Stimulated activated CD4-positive, alpha-beta T cell treated with anti-CD3 and anti-CD28 coated beads, Interleukin-1b, Interleukin-23, amount 100 ng/mL, for 4 hours (primary cell): ENCODE measurements at places on chromosomes 7 and 10.

- no peak for DNase-seq
These were observed 26.4 kb upstream of the KLF6 start for GRCh38 chr10:3811291-3811870.

- peak; percentile 56 for DNase-seq
These were observed 20.3 kb upstream of the GIMAP2 start for GRCh38 chr7:150665089-150665748.

GRCh38 chr7:63067897-63068585 lies 930.6 kb upstream of the ZNF722 start:
- no peak for DNase-seq

GRCh38 chr10:130044067-130045061 lies 66.3 kb downstream of the C10orf143 start:
- DNase-seq: no peak

DNA sequence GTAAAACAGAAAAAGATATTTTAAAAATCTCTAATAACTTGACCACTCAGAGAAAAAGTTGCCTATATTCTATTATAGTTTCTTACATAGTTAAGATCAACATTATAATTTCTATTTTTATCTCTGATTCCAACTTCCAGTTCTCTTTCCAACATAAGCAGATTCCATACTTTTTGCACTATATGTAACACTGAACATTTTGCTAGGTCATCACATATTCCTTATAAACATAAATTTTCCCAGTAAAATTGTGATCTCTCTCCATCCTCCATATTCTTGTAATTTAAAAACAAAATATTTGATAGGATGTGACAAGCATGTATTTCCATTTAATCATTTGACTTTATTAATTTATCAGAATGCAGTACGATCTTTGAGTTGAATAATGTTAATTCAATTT lies 170.4 kb upstream of the THSD7A start:
- DNase-seq: no peak
